ENCODE measurements at places on chromosomes 7 and 10.

GRCh38 chr10:99369126-99369525 lies 40.0 kb downstream of the CNNM1 start:
- DNase-seq, result no peak

GRCh38 chr7:13801669-13802068 lies 187.8 kb downstream of the ETV1 start:
- DNase-seq, result no peak

DNA sequence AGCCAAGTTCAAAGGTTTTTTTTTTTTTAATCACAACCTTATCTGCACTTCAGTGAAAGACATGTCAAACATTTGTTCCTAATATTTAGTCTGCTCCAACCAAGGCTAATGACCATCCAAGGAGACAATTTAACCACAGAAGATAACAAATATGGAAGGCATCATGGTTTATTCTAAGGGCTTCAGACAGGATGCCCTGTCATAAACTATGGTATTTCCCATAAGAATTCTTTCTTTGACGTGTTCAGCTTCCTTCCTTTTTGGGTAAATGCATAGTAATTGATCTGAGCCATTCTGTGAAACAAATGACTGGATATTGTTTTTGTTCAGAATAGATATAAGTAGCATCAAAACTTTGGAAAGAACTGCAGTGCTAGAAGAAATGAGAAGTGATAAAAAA lies 326.5 kb upstream of the AOAH start:
- DNase-seq, result no peak

- no peak for DNase-seq
Measured at GRCh38 chr7:6727663-6728062, 20.9 kb upstream of the ZNF12 start.

GRCh38 chr7:5478568-5479430 lies 55.2 kb upstream of the TNRC18 start:
- no peak for DNase-seq

GRCh38 chr10:77380191-77380590 lies 257.4 kb downstream of the KCNMA1 start:
- no peak for DNase-seq

- no peak for DNase-seq
Measured at GRCh38 chr7:154364170-154364569, 312.0 kb downstream of the DPP6 start.

DNA sequence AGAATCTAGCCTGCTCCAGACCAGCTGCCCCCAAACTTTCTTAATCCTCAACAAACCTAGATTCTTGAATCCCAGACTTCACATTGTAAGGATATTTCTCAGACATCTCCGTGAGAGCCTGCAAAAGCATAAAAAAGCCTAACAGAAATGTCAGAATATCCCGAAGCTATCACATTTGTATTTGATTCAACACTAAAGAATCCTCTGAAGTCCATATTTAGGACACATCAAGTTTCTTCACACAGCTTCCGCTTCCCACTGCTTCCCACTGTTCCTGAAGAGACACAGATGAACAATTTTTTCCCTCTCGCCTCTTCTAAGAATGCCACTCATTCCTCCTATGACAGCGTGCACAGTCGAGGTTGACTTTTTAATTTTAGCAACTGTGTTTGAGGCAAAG lies 396.2 kb upstream of the IGFBP3 start:
- DNase-seq, result no peak

- DNase-seq, result no peak
Measured at GRCh38 chr7:151520419-151521261, 945 bp upstream of the RHEB start.

DNA sequence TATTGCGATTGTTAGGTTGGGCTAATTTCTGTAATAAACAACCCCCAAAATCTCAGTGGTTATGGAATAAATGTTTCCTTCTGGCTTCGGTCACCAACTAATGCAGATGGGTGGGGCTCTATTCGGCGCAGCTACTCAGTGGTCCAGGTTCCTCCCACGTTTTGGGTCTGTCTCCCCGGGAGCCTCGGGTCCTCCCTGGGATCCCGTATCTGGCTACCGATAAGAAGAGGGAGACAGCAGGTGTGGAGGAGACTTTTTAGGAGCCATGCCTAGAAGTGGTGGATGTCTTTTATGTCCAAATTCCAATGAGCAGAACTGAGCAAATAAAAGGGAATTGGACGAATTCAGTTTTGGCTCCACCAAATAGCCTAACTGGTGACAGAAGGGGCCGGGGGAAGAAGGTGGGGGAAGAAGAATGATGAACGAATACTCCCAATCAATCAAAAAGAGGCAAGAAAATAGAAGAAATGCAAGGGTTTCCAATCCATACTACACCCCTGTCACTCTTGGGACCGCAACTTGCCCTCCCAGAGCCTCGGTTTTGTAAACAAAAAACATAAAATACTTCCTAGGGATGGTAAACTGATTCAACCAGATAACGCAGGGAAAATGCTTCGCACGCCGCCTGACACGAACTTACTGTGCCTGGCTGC lies 498 bp upstream of the C10orf53 start:
- no peak for DNase-seq

- DNase-seq, result no peak
Measured at GRCh38 chr7:151693140-151693539, 173.4 kb upstream of the RHEB start.

DNA sequence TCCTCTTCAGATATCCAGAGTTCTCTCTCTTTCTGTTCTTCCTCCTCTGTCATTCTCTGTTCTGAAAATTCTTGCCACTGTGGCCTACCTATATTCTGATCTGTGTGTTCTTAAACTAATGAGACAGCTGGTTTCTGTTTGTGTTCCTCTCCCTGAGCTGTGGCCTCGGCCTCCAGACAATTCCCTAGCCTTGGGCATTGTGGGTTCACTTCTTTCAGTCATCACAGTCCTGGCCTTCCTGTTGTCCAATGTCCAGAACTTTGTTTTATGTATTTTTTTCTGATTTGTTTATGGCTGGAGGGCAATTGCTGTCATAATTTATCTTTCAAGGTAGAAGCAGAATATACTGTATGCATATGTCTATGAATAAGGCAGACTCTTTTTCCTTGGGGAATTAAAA lies 173.2 kb upstream of the MTPN start:
- no peak for DNase-seq

DNA sequence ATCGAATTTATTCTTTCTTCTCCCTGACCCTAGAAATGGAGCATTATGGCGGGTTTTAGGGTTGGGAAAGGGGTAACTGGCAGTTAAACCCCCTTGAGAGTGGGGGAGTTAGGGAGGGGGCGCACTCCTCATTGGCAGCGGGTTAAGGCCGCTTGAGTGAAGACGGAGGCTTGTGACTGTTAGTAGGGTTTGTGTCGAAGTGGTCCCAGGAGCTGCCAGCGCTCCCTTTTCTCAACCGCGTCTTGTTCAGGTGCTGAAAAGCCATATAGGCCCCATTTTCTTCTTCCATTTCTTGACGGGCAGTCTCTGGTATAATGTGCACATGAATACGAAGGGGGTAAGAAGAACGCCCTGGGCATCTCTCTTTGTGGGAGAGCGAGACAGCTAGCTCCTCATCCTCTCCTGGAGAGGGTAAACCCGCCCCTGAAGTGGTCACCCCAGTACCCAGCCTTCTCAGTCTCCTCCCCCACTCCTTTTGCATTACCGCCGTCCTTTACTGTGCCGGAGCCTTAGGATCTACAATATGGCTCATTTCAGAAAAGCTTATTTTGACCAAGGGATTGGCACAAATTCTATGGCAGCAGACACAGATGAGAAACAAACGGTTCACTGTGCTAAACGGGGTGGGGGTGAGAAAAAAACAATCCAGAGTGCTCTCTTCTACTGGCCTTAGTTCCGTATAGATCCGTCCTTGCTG lies 836 bp downstream of the KMT2E start:
- DNase-seq, result no peak

- DNase-seq, result no peak
Measured at GRCh38 chr10:59405235-59405634, 42.9 kb upstream of the FAM13C start.

GRCh38 chr7:47573758-47574481 lies 8.0 kb downstream of the TNS3 start:
- DNase-seq, result no peak

DNA sequence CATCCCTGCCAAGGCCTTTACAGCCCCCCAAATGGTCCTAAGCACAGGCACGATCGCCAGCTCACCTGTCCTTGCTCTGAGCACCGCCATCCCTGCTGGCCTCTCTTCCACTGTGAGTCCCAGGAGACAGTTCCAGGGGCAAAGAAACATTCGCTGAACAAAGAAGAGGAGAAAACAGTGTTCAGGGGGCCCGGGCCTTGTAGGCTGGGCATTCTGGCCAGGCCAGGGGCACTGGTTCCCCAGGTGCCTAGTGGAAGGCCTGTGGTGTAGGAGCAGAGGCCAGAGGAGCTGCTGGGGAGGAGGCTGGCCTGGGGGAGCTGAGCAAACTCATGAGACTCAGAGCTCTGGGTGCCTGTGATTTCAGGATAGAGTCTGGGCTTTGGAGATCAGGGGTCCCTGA lies 22.6 kb downstream of the AQP1 start:
- no peak for DNase-seq

DNA sequence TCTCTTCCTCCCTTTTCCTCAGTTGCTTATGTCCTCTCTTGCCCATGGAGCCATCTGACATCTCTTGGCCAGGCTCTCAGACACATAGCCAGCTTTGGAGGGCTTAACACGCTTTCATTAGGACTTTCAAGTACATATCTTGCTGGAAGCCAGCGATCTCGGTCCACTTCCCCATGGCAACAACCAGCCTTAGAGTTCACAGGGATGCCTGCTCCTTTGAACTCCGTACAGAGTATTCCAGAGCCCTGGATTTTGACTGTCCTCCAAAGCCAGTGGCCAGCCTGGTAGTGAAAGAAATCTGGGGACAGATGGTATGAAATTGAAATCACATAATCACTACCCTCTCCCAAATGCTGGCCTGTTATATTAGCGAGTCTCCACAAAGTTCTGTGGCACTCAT lies 370.5 kb upstream of the NPVF start:
- no peak for DNase-seq

GRCh38 chr10:122333037-122333436 lies 41.5 kb upstream of the PLEKHA1 start:
- DNase-seq, result no peak

GRCh38 chr7:41992881-41993867 lies 243.8 kb downstream of the GLI3 start:
- no peak for DNase-seq

DNA sequence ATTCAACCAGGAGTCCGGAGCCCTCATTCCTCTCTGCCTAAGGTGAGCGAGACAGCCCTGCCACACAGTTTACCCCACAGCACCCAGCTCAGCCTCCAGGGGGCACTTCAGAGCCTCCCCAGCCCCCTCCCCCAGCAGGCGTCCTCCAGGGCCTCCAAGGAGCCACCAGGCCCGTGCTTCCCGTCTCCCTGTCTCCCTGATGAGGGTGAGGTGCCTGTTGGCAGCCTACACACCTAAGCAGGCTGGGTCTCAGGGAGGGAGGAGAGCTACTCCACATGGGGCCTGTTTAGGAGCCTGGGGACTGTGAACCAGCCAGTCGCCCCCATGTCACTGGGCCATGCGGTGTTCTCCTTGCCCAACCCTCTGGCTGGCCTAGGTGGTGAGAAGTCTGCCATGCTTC lies 28.9 kb upstream of the TRIM8 start:
- no peak for DNase-seq

DNA sequence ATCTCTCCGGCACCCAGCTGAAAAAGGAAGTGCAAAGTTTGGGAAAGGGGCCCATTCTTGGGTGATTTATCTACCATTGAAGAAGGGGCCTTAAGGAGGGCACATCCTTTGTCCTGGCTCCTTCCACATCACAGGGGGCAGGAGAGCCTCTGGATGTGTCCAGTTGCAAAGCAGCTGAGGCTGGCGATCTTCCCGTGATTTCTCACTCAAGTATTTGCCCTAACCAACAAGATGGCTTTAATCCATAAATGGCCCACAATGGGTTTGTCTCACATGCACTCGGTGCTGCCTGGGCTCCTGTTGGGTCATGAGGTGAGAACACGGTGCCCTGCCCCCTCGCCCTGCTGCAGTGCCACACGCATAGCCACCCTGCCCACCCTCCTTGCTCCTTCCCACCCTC lies 14.2 kb upstream of the FRMPD2 start:
- DNase-seq, result no peak

GRCh38 chr7:123615344-123615743 lies 13.7 kb downstream of the ASB15 start:
- no peak for DNase-seq

GRCh38 chr7:17472518-17472917 lies 174.1 kb downstream of the AHR start:
- DNase-seq, result no peak

- no peak for DNase-seq
Measured at GRCh38 chr7:139602143-139602722, 78.7 kb downstream of the CLEC2L start.

GRCh38 chr7:84624527-84624926 lies 429.9 kb upstream of the SEMA3A start:
- DNase-seq, result no peak

DNA sequence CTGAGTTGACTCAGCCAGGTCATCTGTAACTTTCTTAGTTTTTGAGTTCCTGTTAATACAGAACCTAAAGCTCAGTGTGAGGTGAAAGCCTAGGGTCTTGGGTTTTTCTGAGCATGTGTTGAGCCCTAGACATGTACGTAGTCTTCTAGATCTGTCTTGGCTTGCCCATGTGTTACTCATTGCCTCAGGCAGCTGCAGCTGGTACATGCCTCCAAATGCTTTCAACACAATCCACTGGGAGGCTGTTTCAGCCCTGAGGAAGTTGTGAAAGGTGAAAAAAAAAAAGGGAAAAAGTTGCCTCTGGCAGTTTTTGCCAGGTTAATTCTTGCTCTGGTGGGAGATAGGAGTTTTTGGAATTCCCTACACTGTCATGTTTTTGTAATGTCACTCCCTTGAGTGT lies 134.6 kb downstream of the RNF216 start:
- DNase-seq, result no peak

DNA sequence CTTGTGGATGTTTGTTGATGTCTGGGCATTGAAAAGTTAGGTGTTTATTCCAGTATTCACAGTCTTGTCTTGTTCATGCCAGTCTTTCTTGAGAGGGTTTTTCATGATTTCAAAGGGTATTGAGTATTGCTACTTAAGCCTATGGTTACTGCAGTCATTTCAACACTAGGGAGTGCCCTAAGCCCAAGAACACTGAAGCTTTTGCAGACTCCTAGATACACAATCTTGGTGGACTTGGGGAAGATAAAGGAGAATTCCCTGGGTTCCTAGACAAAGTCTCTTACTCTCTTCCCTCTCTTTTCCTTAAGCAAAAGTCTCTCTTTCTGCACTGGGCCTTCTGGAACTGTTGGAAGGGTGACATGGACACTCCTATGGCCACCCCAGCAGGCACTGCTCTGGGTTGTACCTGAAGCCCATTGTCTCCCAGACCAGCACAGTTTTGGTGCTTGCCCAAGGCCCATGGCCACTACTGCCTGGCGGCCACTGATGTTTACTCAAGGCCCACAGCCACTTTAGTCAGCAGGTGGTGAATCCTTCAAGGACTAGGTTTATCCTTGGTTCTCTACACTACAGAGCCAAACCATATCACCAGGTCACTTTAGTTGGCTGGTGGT lies 24.9 kb downstream of the SAMD9 start:
- DNase-seq, result no peak
